Mesenchymal stem cell (in vitro differentiated cells and primary cell): ENCODE measurements at places on chromosomes 3 and 15.

- DNase-seq = peak; percentile 26
Measured at GRCh38 chr3:61903931-61904657, 342.7 kb downstream of the PTPRG start.

- no peak for DNase-seq
Measured at GRCh38 chr3:69282181-69282580, 103.7 kb downstream of the FRMD4B start.

GRCh38 chr15:47861111-47861903 lies 144.0 kb downstream of the SEMA6D start:
- no peak for DNase-seq

- DNase-seq = no peak
Measured at GRCh38 chr3:186060222-186060621, 48.7 kb downstream of the ETV5 start.

GRCh38 chr3:180570238-180570637 lies 31.7 kb upstream of the TTC14 start:
- DNase-seq = no peak

DNA sequence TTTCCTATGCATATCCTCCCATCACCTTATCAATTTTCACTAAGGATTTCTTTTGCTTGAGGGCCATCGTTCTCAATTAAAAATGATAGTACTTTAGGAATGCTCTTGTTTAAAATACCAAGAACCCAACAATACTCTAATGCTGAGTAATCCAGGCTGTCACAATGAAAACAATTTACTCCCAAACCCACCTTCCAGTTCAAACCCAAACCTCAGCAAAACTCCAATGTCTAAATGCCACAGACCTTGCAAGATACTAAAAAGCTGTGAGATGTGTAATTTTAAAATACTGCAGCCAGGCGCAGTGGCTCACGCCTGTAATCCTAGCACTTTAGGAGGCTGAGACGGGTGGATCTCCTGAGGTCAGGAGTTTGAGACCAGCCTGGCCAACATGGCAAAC lies 889.8 kb downstream of the ROBO1 start:
- no peak for DNase-seq
